ENCODE measurements at places on chromosomes 3 and 15. TPM values are rescaled to one million over a fixed set of nuclear protein-coding genes. Genes with fewer than 3 reads are reported as not detected.

The ALS2CL gene
- total RNA-seq = 11.4 TPM

The RGMA gene
- 3.4 TPM for total RNA-seq

The LHFPL4 gene
- total RNA-seq = not detected

The GNB4 gene
- 19.9 TPM for total RNA-seq

The CPLX3 gene
- not detected for total RNA-seq

The SLC15A2 gene
- total RNA-seq = 2.7 TPM

The ACTRT3 gene
- 1.7 TPM for total RNA-seq

The ADAMTS7 gene
- 20.4 TPM for total RNA-seq

The PCSK6 gene
- 6.6 TPM for total RNA-seq

- DNase-seq = no peak
Measured at GRCh38 chr3:158794936-158795518, 6.8 kb upstream of the MFSD1 start.

DNA sequence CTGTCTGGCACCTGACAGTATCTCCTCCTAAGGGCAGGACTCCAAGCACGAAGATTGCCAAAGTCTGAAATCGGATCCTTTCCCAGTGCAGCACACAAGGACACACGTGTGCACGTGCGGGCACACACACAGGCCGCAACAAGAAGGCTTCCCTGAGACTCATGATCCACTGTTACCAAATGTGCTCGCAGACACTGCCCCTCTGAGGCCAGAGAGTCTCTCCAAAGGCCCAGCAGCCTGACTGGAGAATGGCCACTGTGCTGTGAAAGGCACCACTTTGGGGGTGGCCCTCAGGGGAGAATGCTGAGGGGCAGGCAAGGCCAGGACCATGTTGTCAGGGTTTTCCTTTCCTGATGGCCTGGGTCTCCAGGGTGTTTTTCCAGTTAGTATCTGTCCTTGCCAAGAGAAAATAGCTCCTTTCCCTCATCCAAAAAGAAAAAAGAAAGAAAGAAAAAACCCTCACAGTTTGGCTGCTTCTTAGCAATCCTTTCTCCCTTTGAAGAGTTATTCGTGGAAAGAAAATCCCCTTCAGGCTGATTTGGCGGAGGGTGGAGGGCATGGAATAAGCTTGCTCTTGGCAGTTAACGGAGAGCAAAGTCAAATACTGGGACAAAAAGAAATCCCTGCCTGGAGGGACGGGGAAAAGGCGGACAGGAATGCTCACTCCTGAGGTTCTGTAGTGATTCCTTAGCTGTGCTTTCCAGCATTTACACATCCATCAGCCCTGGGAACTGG, 112.2 kb upstream of the ETV5 start:
- no peak for DNase-seq

GRCh38 chr3:178465260-178466180, 70.7 kb upstream of the KCNMB2 start:
- no peak for DNase-seq

GRCh38 chr15:38354315-38354929, 99.5 kb upstream of the FAM98B start:
- peak; percentile 66 for DNase-seq

- no peak for DNase-seq
Measured at GRCh38 chr15:26628071-26628470, 144.8 kb downstream of the GABRB3 start.

DNA sequence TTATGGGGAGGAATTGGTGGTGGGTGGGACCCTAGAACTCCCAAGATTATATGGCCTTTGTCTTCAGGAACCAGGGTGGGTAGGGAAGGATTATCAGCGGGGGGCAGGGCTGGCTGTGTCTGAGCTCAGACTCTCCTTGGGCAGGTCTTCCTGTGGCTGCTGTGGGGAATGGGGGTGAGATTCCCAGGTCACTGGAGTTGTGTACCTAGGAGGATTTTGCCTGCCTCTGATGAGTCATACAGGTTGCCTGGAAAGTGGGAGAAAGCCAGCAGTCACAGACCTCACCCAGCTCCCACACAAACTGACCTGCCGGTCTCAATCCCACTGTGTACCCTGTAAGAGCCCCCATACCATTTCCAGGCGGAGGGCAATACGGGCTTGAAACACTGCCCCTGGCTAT, 209.9 kb upstream of the CNTN3 start:
- DNase-seq = no peak

- DNase-seq = no peak
Measured at GRCh38 chr3:32818229-32818969, 602 bp downstream of the TRIM71 start.

DNA sequence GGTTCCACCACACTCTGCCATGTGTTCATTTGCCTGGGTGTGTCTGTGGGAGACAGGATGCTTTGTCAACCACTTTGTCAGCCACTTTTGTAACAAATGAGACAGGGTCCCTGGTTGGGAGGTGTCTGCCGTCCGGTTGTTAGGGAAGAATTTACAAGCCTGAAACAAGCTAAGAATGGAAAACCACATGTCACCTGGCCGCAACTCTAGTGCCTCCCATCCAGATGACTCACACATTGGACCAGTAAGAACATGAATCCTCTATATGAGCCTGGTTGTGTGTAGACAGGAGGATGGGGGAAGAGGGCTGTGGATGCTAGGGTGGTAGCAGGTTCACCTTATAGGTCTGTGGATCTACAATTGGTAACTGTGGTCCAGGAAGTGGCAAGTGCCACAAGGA, 335.3 kb downstream of the CLSTN2 start:
- no peak for DNase-seq

DNA sequence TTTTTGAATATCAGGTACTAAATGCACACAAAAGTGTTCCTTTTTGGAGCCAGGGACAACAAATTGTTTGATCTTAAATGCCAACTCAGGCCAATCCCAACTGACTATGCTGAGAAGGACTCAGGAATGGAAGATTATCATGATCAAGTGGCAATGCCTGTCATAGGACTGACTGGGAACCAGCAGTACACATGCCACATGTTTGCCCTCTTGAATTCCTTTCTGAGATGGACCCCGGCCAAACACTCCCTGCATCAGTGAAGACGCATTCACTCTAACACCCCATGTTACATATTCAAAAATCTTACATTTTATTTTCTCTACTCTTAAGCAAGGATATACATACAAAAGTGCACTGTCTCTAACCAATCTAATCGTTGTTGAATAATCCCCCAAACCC, 36.1 kb downstream of the CLDN18 start:
- no peak for DNase-seq

DNA sequence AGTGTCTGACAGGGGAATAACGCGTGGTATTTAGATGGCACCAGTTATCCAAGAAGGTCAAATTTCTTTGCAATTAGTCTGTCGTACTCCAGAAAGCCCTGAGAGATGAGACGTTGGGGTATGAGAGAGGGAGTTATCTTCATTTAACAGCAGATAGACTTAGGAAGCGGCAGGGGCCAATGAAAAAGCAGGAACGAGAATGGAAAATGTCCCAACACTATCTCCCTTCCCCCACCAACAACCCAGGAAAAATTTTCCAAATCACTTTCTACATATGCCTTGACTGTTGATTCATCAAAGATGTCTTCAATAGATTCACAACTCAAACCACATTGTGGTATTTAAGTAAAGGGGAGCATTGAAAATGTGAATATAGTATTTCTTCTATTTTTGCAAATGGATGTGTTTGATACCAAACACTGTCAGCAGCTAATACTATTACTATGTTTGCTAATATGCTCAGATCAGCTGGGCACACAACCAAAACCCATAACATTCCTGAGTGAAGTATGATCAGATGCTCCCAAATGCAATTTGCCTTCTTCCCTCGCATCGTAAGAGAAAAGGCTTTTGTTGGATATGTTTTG, 13.3 kb upstream of the GREM1 start:
- DNase-seq = no peak

- DNase-seq = no peak
Measured at GRCh38 chr3:14943042-14943441, 4.3 kb upstream of the NR2C2 start.

- no peak for DNase-seq
Measured at GRCh38 chr3:66140743-66141372, 79.9 kb upstream of the SLC25A26 start.

GRCh38 chr3:17783426-17783825, 41.0 kb upstream of the TBC1D5 start:
- no peak for DNase-seq

GRCh38 chr3:166209701-166210100, 372.5 kb upstream of the BCHE start:
- DNase-seq = no peak

GRCh38 chr3:20047976-20048883, 8.0 kb downstream of the KAT2B start:
- DNase-seq = no peak

GRCh38 chr15:99615460-99615859, 49.7 kb downstream of the MEF2A start:
- no peak for DNase-seq

DNA sequence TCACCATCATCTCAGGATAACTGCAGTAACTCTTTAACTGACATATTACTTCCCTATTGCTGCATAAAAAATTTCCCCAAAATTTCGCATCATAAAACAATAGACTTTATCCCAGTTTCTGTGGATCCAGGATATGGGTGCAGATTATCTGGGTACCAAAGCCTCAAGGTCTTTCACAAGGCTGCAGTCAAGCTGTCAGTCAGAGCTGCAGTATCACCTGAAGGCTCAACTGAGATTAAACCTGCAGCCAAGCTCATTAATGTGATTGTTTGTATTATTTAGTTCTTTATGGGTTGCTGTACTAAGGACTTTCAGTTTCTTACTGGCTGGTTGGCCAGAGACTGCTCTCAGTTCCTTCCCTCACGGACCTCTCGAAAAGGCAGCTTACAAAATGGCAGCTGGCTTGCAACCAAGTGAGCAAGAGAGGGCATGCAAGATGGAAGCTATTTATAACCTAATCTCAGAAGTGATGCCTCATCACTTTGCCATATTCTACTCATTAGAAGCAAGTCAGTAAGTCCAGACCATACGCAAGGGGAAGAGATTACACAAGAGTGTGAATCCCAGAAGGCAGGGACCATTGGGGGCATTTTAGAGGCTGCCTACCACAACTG, 54.9 kb downstream of the DCUN1D1 start:
- peak; percentile 67 for DNase-seq

DNA sequence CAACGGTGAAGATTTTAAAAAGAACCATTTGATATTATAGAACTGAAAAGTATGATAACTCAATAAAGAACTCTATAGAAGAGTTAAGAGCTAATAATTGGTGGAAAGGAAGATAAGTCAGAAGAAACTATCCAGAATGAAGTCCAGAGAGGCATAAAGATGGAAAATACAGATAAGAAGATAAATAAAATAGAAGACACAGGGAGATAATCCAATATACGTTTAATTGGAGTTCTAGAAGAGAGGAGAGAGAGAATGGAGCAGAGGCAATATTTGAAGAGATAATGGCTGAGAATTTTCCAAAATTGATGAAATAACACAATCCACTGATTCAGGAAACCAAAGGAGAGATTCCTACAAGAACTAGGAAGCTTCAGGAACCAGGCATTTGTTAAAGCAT, 49.8 kb upstream of the EPHB3 start:
- no peak for DNase-seq

GRCh38 chr3:141360888-141361598, 7.3 kb upstream of the ZBTB38 start:
- DNase-seq = peak; percentile 63

- DNase-seq = no peak
Measured at GRCh38 chr3:71984843-71985613, 200.1 kb upstream of the PROK2 start.

DNA sequence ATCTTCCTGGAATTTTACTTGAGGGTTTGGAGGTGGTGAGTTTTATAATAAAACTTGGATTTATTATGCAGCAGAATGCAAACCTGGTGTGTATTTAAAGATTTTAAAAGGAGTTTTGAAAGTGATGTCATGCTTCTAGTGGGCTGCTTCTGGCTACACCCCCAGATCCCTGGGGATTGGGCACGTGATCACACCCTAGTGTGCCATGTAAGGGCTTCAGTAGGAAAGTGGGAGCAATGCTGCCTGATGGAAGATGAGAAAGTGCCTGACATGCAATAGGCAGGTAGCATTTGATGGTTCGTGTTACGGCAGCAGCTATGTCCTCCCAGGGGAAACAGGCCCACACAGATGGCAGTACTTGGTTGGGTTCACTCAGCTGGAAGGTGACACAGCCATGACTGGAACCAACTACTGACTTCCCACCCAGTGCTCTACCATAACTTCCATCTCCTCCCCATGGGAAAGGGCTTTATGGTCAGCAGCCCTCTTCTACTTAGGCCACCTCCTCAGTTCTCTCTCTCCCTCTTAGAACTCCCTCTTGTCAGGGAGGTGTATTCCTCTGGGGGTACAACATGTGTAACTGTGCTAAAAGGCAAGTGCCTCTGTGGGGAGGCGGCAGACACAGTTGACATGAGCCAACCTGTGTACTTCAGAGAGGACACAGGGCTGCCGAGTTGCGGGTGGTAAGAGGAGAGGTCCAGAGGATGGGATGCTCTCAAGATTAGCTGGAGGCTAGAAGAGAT, 5.6 kb downstream of the ITPKA start:
- DNase-seq = no peak

DNA sequence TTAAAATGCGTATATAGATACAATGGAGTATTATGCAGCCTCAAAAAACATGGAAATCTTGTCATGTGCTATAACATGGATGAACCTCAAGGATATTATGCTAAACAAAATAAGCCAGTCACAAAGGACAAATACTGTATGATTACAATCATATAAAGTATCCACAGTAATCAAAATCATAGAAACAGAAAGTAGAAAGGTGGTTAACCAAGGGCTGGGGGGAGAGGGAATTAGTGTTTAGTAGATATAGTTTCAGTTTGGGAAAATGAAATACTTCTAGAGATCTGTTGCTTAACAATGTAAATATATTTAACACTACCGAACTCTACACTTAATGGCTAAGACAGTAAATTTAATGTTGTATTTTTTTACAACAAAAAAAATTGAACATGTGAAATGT, 9.0 kb downstream of the TOP2B start:
- no peak for DNase-seq

- DNase-seq = no peak
Measured at GRCh38 chr3:177211503-177212277, 14.4 kb upstream of the TBL1XR1 start.

Data from cardiac muscle cell (in vitro differentiated cells and primary cell).